Progenitor cell of endocrine pancreas (in vitro differentiated cells): ENCODE measurements at places on chromosomes 16 and 17. TPM values are rescaled to one million over a fixed set of nuclear protein-coding genes. Genes with fewer than 3 reads are reported as not detected.
A peak's percentile ranks its signal among the peaks of the same experiment; 100 is the strongest.

Gene TPSD1
- not detected in 2 replicates for total RNA-seq

Gene SULT1A4
- 3.3 and 3.7 TPM in 2 replicates for total RNA-seq

Gene PRKCA
- total RNA-seq = 14.7 and 16.4 TPM in 2 replicates

Gene CA4
- total RNA-seq = 8.2 and 9.3 TPM in 2 replicates

Gene KRTAP16-1
- not detected in 2 replicates for total RNA-seq

GRCh38 chr16:11067697-11068141 is 123.4 kb downstream of the CLEC16A start:
- no peak for DNase-seq

DNA sequence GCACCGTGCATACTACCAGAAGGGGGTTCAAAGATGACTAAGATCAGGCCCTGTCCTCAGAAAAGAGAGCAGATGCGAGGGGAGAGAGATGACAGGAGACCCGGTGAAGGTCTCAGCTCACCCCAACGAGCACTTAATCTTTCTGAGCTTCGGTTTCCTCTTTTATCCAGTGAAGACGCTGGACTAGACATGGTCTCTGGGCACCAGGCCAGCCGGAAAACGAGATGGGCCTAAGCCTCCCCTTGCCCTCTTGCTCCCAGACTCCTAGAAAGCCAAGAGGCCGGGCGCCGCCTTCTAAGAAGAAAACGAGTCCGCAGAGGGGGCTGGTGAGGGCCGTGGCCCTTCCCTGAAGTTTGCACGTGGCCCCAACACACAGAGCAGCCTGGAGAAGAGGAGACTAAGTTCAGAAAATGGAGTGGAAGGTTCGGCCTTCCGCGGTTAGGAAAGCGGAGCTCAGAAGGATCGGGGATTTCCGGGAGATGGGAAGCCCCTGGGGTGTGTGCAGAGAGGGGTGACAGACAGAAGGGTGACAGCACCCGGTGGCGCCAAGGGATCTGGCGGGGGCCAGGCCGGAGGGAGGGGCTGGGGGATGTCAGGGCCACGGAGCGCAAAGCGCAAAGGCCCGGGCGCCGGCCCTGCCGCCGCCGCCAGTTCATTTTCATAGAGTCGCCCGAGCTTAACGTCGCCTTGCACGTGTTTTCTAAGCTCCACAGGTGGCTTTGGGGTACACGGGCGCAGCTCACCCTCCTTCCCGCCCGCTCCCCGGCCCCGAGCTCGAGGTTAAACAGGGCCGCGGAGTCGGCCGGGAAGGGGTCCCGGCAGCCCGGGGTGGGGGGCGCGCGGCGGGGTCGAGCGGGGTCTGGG is 42.1 kb upstream of the BHLHA9 start:
- peak; percentile 11 for DNase-seq

DNA sequence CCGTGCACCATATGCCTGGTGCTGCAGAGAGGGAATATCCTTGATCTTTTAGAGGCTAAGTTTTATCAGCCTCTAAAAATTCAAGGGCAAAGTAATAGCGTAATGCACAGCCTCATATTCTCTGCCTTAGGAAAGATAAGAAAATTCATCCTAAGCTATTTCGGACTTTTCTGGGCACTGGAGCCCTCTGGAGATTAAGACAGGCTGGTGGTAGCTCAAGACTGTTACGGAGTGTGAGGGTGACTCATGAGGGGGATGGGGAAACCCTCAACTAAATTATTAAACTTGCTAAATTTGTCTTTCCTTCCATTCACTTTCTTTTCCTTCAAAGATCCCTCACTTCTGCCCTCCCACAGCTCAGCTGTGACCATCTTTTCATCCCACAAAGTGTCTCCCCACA is 73.3 kb downstream of the RPH3AL start:
- no peak for DNase-seq

GRCh38 chr16:74078511-74079231 is 217.9 kb upstream of the PSMD7 start:
- no peak for DNase-seq

DNA sequence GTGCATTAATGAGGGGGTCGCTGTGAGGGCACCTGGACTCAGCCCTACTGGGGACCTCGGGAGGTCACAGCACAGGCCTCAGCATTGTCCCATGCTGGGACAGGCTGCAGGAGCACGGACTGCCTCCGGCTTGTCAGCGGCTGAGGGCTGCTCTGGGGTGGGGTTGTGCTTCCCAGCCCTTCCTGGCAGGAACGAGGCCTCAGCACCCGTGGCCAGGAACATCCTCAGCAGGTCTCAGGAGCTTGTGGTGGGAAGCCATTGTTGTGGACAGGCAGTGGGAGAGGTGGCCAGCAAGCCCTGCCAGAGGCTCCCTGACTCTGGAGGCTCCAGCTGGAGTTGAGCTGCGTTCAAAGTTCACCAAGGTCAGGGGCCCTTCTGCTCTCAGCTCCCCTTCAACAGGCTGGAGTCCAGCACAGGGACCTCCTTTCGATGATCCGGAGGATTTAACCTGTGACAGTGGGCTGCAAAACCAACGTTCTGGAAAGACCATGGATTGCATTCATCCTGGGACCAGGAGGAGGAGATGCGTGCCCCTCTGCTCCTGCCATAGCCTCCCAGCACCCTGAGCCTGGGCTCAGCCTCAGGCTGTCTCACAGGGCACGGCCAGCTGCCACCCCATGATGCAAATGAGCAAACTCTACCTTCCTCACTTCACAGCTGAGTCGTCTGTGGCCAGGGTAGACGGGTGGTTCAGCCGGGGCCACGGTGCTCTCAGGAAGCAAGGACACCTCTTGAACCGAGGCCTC is 32.6 kb downstream of the FOXL1 start:
- DNase-seq = no peak

- peak; percentile 60 for DNase-seq
Observed at GRCh38 chr17:5706577-5707210, 122.4 kb upstream of the NLRP1 start.

DNA sequence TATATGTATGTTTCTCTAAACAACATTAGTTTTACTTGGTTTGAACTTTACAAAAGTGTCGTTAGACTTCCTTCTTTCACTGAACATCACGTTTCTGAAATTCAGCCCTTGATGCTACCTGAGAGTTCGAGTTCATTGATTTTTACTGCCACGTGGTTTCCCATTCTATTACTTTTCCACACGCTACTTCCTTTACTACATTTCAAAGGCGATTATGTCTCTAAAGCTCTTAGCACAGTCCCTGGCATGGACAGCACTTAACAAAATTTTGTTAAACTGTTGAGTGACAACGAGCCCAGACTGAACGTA is 15.9 kb upstream of the ARHGAP17 start:
- no peak for DNase-seq

DNA sequence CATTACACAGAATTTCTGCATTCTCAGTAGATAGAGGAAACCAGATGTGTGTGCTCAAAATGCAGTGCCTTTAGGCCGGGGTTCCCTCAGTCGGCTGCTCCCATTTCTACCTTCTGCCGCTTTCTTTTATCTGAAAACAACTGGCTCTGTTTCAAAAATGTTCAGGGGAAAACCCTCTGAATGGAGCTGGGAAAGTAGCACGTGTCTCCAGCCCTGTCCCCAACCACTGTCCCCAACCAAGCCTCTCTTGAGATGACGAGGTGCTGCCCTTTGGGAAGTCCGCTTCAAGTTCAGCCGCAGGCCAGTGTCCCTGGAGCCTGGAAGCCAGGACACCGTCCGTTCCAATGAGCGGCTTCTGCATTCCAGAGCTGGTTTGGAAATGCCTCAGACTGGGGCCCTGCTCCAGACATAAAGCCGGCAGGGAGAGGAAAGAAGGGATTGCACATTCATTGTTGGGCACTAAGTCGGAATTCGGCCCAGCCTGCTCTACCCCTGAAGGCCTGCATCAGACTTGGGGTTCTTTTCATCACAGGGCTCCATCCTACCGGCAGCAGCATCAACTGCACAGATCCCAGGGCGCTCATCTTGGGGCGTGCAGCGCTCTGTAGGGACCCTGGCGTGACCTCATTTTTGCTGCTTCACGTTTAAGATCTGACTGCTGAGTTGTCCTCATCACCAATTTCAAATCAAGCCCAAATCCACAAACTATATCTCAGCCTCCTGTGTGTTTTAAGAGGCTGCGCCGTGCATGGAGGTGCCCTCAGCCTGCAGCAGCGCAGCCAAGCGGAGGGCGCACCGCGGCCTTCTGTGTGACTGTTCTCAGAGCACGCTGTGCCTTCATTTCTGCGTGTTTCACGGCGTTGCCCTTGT is 111.3 kb downstream of the BANP start:
- DNase-seq = no peak

DNA sequence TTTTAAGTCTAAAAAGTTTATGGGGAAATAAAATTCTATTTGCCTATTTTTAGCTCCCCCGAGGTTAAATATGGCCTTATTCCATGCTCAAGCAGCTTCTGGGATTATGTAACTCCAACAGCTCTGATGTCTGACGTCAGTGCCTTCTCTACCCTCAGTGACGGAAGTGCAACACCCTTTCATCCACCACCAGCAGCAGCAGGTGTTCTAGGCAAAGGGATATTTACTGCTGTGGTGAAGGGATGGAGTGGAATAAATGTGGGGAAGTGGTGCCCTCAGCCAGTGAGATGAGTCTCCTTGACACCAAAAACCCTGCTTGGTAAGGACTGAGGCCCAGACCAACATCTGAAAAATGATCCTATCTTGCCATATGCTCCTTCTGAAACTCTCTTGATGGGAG is 247.4 kb downstream of the SHISA9 start:
- DNase-seq = no peak

DNA sequence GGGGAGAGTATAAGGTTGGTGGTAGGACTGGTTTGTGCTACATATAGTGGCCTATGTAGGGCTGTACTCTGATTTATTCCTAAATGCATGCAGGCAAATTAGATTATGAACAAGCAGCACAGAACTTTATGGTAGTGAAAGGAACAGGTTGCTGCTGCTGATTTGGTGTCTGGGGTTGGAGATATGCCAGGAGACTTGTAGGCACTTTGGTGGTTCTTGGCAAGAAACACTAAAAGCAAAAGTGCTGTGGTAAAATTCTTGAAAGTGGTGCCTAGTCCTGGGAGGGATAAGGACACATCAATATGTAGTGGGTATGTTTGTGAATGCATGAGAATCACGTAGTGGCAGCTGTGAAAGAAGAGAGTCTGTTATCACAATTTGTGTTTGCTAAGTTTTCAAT is 2126.0 kb downstream of the TP53TG3F start:
- no peak for DNase-seq

- no peak for DNase-seq
Observed at GRCh38 chr16:56737539-56737938, 7.6 kb downstream of the NUP93 start.

DNA sequence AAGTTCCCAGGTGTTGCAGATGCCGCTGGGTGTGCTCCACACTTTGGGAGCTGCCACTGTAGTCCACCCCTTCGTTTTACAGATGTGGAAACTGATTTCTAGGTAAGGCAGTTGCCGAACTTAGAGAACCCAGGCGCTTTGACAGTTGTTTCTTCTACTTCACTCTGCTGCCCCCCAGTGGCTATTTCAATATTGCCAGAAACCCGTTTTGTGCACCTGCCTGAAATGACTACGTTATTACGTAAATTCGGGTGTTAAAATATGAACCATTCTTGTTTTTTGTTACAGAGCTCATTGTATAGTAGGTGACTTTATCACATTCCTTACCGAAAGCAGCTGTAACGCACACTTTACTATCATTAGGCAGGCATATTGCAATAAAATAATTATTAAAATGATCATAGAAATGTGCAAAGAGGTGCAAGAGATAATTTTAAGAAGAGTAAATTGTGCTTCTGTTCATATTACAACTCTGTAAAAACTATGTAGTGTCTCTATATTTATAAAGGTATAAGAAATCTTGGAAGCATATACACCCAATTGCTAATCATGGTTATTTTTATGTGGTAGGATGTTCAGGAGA is 44.9 kb downstream of the OTOA start:
- DNase-seq = peak; percentile 66

- DNase-seq = no peak
Observed at GRCh38 chr17:63446753-63447470, 806 bp upstream of the CYB561 start.

DNA sequence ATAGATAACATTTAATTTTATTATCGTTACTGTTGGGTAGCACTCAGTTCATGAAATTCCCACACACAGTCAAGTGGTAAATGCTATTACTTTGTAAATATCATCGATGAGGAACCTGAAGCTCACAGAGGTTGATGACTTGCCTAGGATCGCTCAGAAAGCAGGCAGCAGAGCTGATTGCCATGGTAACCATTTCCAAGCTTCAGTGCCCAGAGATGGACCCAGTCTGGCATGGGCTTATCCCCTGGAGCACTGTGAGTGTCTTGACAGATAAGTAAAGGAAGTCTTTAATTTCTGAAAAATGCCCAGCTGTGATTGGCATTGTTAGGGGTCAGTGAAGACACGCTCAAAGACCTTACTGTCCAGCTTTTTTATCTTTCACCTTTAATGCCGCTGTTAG is 95.0 kb downstream of the PRKCB start:
- DNase-seq = no peak

GRCh38 chr16:17018585-17018939 is 452.2 kb downstream of the XYLT1 start:
- DNase-seq = no peak

DNA sequence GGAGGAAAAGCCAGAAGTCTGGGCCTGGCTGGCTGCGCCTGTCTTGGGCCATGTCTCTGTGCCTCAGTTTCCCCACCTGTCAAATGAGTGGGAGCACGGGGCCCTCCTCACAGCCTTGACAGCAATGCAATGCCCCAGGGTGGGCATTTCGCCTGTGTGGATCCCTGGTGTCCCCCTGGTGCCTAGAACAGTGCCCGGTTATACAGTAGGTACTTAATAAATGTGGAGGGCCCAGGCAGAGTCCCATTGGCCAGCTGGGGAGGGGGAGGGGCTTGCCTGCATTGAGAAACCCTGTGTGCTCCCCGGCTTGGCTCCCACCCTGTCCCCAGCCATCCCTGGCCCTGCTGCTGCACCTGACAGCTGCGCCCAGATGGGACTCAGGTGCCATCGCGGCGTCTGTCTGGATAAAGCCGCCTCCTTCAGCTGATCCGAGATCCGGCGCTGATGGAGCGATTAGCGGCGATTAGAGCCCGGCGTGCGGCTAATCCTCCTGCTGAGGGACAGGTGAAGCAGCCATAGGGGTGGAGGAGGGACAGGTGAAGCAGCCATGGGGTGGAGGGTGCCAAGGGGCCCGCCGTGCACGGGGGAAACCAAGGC is 12.4 kb downstream of the ZFPM1 start:
- no peak for DNase-seq

- DNase-seq = no peak
Observed at GRCh38 chr16:50587543-50587942, 39.3 kb downstream of the NKD1 start.

DNA sequence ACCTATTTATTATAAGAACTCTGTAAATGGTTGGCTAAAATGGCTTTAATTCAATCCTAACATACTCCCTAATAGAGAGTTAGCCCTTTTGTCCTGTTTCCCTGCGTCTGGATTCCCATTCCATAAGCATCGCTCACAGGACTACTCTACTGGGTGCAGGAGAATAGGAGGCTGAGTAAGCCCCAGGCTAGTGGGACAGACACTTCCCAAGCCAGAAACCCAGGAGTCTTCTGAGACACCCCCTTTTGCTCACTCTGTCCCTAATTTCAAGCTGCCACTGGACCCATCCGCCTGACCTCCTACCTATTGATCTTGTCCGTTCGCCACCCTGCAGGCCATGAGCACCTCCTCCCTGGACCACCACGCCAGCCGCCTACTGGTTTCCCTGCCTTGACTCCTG is 16.7 kb upstream of the TOB1 start:
- DNase-seq = no peak

- no peak for DNase-seq
Observed at GRCh38 chr16:24978370-24978914, 36.7 kb downstream of the ARHGAP17 start.

GRCh38 chr16:57998992-57999365 is 1.5 kb downstream of the ZNF319 start:
- DNase-seq = no peak

- no peak for DNase-seq
Observed at GRCh38 chr16:29313559-29314048, 92.9 kb downstream of the NPIPB11 start.

GRCh38 chr17:18217412-18218015 is 7.9 kb upstream of the LLGL1 start:
- peak; percentile 78 for DNase-seq
